Islet precursor cell (in vitro differentiated cells): ENCODE measurements at places on chromosomes 16 and 17.

- no peak for DNase-seq
Measured at GRCh38 chr16:15790458-15790857, 66.4 kb downstream of the MYH11 start.

DNA sequence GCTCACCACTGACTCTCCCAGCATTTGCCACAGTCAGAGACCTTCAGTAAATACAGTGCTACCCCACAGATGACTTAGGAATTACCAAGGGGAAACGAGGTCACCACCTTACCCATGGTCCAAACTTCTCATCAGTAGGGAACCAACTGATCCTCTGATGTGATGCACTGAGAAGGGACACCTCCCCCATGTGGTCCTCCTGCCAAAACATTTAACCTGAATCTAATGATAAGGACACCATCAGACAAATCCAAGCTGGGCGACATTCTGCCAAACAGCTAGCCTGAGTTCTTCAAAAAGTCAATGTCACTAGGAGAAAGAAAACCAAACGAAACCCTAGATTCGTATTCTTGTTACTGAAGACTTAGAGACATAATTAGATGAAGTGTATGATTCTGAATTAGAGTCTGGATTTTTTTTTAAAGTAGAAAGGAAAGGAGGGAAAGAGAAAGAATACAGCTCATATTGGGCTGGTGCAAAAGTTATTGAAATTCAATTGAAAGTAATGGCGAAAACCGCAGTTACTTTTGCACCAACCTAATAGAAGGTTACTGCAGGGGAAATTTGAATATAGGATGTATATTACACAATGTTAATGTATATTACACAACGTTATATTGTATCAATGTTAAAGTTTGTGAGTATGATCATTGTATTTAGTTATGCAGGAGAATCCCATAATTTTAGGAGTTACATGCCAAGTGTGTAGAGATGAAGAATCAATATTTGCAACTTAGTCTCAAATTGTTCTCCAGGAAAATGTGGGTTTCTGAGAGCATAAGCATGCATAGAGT lies 2.3 kb upstream of the CSNK2A2 start:
- no peak for DNase-seq

DNA sequence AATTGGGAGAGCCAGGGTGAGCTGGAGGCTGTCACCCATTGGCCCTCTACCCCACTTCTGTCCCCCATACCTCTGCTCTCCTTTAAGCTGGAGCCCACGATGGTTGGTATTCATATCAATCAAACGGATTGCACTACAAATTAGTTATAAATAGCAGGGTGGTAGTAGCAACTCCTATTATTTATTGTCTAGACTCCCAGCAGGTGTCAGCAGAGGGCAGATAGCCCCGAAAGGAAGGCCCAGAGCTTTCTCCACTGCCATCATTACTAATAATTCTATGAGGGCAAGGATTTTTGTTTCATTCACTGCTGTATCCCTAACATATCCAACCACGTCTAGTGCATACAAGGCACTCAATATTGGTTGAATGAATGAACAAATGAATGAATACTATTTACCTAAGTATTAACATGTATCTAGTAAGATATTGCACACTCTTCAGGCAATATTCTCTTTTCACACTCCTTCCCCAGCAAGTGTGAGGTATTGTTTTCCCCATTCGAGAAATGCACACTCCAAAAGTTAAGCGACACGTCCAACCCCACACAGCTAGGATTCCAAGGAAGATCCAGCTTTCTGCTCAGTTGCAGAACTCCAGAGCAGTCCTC lies 6.3 kb downstream of the C17orf50 start:
- DNase-seq: peak; percentile 56

DNA sequence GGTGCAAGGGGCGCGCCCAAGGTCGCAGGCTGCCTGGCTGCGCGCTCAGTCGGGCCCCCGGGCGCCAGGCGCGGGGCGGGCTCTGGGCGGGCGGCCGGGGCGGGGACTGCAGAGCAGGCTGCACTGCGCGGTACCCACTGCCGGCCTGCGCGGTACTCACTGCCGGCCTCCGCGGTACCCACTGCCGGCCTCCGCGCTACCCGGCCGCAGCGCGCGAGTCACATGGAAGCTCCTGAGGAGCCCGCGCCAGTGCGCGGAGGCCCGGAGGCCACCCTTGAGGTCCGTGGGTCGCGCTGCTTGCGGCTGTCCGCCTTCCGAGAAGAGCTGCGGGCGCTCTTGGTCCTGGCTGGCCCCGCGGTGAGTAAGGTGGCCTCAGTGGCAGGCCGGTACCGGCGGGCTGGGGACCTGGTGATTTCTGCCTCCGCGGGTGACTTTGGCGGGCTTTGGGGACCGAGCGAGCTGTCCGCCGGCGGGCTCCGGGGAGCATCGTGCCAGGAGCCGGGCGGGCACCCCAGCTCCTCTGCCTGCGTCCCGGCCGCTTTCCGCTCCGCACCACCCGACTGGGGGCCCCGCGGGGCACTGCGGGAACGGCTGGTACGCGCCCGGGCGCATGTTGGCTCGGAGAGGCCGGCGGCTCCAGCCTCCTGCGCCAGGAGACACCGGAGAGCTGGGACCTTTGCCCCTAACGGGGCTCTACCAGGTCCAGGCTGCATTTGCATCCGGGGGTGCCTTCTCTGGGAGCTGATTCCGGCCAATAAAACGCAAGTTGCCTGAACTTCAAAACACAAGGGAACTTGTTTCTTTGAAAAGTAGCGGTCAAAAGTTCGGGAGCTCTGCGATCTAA lies at the start of gene SLC47A1:
SLC47A1 (plus strand) TSS at position 137 of the 844 bp plus-strand sequence; CDS start at position 223, 86 bp downstream.
- DNase-seq: peak; percentile 78

- peak; percentile 50 for DNase-seq
Measured at GRCh38 chr17:16909472-16910246, 62.3 kb downstream of the TNFRSF13B start.
